ENCODE measurements at places on chromosomes 3 and 15.

DNA sequence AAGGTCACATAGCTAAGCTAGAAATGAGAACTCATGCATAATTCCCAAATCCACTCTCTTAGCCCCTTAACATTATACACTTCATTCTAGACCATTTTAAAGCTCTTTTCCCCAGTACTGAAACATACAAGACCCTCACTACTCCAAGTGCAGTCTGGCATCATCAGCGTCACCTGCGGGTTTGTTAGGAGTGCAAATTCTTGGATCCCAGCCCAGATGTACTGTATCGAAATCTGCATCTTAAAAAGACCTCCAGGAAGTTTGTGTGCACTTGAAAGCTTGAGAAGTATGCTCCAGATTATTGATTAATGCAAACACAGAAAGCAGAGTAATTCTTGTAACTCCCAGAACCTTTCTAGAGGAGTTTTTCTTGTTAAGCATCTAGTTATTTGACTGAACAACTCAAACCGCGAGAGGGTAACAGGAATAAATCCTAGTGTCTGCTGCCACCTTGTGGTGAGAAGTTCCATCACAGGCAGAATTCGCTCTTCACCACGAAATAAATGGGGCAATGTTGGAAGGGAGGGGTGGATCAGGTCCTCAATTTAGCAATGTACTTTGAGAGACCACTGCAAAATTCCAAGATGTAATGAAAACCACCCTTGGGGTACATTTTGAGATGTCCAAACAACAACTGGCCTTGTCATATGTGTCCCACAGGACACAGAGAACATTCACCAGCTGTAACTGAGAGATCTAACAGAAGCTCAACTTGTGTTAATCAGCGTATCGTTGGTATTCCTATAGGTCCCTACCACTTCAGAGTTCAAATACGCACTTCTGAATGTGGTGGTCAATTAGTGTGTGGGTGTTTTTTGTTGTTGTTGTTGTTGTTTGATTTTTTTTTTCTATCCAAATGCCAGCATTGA, 583 bp upstream of the C3orf49 start:
- peak; percentile 77 for DNase-seq

GRCh38 chr3:143237077-143237627, 117.6 kb downstream of the CHST2 start:
- no peak for DNase-seq

DNA sequence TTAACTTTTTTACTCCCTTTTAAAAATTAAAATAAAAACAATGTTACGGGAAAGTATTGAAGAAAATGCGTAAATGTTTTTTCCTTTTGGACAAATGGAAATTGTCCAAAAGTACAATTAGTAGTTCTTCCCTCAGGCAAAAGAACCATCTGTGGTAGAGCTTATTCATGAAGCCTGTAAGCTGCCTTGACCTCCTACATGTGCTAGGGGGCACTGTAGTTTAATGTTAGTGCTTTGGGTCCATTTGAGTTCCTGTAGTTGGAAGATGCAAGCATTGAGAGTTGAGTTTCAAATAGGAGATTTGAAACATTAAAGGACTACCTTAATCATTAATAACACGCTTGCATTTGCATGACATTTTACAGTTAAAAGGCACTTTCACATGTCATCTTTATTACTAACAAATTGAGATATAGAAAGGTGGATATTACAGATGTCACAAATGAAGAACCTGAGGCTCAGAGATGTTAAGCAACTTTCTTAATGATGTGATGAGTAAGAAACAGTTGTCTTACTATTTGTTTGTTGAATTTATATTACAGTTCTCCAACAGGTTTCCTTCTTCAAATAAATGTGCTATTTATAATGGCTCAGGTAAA, 1.8 kb upstream of the ZNF385D start:
- no peak for DNase-seq

- DNase-seq = no peak
Observed at GRCh38 chr15:79675982-79676381, 220.8 kb downstream of the MTHFS start.

DNA sequence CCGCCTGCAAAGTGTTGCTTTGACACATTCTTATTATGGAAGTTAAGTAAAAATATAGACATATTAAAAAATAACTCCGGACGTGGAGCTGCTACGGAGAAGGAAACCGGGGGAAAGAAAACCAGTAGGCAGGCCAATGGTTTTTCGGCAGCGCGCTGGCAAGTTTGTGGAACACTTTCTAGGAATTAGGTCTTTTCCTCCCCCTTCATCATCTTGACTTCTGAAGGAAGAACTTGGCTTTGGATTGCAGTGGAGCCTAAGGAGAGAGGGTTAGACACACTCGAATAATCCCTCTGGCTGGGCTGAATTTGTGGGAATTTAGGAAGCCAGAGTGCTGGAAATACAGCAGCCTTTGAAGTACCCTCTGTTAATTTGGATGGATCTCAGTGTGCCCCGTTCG, 317 bp downstream of the ROBO2 start:
- no peak for DNase-seq

GRCh38 chr3:18445401-18446148, 20.4 kb upstream of the SATB1 start:
- DNase-seq = peak; percentile 87

- no peak for DNase-seq
Observed at GRCh38 chr3:130607553-130608154, 90.7 kb downstream of the COL6A6 start.

All from activated CD8-positive, alpha-beta memory T cell treated with anti-CD3 and anti-CD28 coated beads for 24 hours (primary cell).